ENCODE measurements at places on chromosomes 1 and 21. TPM values are rescaled to one million over a fixed set of nuclear protein-coding genes. Genes with fewer than 3 reads are reported as not detected.

The CA6 gene
- total RNA-seq: 41.8 TPM

The AUNIP gene
- 4.8 TPM for total RNA-seq

The WNT2B gene
- total RNA-seq: 0.22 TPM

The OR10J1 gene
- total RNA-seq: not detected

All from activated naive CD8-positive, alpha-beta T cell treated with anti-CD3 and anti-CD28 coated beads, Interleukin-2, amount 10 ng/mL, durations not matched to agents 7 days and 5 days (primary cell).